Vein endothelial cell (primary cell): ENCODE measurements at places on chromosomes 4 and X. TPM values are rescaled to one million over a fixed set of nuclear protein-coding genes. Genes with fewer than 3 reads are reported as not detected.

The ENAM gene
- under 0.01 TPM in 1 of 2 replicates, not detected in the other for total RNA-seq

The DAPP1 gene
- total RNA-seq, result not detected in 2 replicates

The FAM236C gene
- total RNA-seq, result not detected in 2 replicates

The LRP2BP gene
- total RNA-seq, result 0.48 and 0.98 TPM in 2 replicates

The IDUA gene
- total RNA-seq, result 13.7 and 18.0 TPM in 2 replicates

The GIMD1 gene
- not detected in 2 replicates for total RNA-seq

The NR0B1 gene
- not detected in 2 replicates for total RNA-seq

The POF1B gene
- 1.1 and 2.3 TPM in 2 replicates for total RNA-seq

The UGT2B17 gene
- total RNA-seq, result not detected in 2 replicates

The S100P gene
- total RNA-seq, result not detected in 2 replicates

The HPSE gene
- total RNA-seq, result 3.3 and 6.7 TPM in 2 replicates

The GYPA gene
- not detected in 2 replicates for total RNA-seq
